KG1 (cell line): ENCODE measurements at places on chromosomes 6 and 20.
A peak's percentile ranks its signal among the peaks of the same experiment; 100 is the strongest.

DNA sequence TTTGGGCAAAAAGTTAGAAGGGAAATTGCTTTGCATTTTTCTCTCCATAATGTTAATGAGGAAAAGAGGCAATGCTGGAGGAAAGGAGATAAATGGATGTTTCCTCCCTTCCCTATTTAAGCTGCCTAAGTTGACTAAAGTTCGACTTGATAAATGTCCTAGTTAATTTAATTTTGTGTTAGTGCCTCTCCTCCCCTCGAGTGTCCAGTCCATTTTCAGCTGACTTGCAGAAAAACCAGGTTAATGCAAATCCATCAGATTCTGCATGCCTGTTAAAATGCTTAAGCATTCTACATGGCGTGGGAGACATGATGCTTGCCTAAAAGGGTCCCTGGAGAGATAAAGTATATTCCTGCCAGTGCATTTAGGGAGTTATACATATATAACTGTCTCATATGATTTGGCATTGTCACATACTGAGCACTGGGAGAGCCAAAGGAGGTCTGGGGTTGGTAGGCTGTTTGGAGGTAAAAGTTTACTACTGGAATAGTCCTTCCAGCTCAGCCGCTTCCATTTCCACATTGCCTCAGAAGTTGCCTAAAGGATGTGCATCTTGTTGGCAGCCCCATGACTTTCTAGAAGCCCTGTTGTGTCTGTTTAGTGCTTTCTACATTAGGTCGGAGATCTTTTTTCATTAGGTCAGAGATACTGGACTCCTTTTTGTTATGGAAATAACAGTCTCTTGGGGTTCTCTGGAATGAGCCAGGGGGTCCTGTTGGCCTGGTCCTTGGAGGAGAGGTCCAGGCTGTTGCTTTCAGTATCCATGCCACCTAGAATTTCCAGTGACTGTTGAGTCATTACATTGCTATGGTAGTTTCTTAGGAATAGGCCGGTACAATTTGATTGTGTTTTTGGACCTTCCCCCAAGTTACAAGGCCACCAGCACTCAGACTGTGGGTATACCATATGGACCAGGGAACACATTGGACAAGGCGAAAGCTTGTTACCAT lies 30.4 kb downstream of the JARID2 start:
- DNase-seq = no peak

DNA sequence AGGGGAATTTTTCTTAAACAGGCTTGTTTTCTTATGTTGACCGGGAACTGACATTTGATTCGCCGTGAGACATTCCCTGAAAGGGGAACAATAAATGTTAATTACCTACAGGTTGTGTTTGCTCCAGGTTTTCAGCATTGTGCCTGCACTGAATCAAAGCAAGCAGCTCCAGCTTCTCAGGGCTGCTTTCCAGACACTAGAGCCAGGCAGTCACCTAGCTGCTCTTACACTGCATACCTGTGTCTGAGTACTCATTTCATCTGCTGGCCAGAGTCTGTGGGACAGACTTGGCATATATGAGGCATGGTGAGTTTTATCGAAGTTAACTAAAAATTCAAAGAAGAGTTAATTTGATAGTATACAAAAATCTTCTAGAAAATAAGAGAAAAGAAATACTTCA lies 951.8 kb upstream of the MAP3K7 start:
- DNase-seq = no peak

- DNase-seq = peak; percentile 50
These were observed 4.9 kb downstream of the NKAIN2 start for GRCh38 chr6:123808556-123808955.

DNA sequence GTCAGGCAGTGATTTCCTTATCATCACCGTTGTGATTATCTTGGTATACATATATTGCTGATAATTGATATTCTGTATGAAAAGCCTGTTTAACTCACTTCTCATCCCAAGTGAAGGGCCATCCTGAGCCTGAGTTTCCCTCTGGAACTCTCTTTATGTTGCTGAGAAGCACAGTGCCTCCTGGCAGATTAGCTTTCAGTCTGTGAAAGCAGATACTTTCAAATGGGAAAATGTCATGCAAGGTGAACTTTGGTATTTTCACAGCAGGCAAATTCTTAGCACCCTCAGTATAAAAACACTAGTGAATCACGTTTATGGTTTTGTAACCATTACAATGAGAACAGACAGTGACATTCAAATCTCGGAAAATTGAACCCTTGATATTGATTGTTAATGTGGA lies 151.6 kb downstream of the PRIM2 start:
- DNase-seq = no peak

DNA sequence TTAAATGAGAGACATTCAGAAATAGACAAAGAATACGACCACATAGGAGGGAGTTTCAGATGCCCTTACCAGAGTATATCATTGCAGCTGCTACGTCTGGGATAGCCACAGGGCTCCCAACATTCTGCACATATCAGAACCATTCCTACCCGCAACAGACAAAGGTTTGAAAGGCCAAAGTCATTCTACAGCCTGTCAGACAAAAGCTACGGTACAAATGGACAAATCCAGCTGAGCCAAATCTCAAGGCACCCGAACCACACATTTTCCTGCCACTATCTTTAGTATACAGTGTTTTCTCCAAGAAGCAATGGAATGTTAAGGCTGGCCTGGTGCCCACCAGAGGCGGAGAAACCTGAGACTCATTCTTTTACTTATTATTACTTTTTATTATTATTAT lies 30.5 kb upstream of the LYRM2 start:
- DNase-seq = no peak

DNA sequence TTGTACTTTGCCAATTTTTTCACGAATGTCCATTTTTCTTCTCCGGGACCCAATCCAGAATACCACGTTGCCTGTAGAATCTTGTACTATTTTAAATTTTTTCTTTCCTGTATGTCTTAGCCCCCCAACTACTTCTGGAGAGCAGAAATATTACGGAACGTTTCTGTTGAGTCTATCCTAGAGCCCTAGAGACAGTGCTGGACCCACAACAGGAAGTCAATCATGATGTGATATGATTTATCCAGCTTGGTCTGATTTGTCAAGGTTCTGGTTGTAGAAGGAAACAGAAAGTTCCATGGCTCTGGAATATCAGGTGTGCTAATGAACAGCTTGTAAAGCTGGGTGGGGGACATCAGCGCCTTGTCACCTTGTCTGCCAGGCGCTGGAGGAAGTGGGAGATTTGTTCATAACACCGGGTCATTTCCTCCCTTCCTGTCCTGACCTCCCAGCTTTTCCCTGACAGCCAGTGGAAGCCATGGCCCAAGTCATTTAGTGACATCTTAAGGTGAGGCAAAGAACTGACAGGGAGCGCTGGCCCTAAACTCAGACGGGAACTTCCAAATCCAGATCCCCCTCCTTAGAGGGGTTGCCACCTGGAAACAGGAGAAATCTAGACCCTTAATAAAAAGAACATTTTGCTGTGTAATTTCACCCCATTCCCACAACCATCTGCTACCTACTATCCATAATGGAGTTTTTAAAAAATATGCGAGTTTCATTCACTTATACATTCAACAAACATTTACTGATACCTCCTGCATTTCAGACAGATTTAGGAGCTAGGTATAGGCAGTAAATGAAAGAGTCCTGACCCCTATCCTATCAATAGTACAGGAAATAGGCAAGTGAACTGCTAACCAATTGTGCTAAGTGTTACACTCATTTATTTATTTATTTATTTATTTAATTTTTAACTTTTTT lies 130.5 kb downstream of the ZFP64 start:
- no peak for DNase-seq
